ENCODE measurements at places on chromosomes 1 and 21.

DNA sequence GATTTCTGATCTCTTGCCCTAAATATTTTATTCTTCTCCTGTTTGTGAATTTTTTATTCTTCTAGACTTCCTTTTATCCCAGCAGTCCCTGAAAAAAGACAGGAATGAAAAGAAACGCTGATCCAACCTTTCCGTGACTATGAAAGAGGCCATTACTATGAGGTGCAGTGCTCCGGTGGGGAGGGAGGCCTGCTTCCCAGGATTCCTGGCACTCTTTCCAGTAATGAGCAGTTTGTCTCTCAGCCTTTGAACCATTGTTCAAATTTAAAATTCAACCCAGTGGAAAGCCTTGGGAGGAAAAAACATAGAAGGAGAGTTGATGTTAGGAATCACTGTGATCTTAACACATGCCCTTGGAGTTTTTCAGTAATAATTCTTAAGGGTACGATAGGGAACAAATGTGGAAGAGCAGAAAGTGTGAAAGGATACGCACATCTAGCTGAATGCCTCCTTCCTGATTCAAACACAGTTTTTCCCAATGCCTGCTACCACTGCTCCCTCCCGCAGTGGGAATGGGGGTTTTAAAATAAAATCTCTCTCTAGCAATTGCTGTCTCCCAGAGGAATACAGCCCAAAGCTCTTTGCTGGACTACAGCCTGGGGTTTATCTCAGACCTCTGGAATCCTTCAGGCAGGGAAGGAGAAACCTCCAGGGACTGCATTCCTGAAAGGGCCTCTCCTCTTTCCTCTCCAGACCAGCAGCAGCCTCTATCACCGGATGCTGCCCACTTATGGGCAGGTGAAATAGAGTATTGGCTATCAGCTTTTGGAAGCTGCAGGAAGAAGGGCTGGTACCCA lies 6.1 kb downstream of the IER5 start:
- DNase-seq, result no peak

GRCh38 chr1:116628448-116628847 lies 39.1 kb downstream of the IGSF3 start:
- DNase-seq, result no peak

- DNase-seq, result no peak
Observed at GRCh38 chr1:22788254-22788661, 77.6 kb downstream of the EPHB2 start.

- peak; percentile 34 for DNase-seq
Observed at GRCh38 chr1:1779691-1780597, 1.7 kb upstream of the NADK start.

GRCh38 chr1:165424454-165425216 lies 20.3 kb downstream of the RXRG start:
- DNase-seq, result no peak

DNA sequence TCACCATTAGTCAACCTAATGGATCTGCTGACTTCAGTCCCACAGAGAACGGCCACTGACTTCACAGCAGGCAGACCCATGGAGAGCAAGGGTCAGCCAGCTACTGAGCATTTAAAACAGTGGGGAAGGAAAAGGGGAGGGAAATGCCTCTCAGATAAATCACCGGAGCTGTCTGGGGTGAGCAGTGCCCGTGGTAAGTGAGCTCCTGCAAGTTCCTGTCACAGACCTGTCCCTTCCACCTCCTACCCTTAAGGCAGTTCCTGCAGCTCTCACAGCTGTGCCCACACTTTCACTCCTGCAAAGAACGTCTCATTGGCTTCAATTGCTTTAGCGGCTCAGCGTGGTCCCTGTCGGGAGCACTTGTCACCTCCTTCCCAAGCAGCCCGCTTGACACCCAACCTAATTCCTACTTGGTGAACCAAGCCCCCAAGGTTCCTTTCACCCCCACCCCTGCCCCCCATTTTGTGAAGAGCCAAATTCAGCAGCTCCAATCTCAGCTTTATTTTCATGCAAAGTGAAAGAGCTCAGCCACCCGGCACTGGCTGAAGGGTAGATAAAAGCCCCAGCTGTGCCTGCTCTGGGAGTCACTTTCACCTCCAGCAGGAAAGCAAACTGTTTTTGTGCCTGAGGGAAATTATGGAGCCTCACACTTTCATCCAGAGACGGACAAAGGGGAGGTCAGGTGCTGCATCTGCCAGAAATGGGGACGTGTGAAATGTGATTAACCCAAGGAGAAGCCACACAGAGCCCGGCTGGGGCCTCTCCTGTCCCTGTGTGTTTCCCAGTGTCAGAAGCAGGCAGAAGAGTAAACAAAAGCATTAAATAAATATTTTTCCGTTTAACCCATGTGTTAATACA lies 306.2 kb downstream of the TTLL7 start:
- DNase-seq, result no peak

DNA sequence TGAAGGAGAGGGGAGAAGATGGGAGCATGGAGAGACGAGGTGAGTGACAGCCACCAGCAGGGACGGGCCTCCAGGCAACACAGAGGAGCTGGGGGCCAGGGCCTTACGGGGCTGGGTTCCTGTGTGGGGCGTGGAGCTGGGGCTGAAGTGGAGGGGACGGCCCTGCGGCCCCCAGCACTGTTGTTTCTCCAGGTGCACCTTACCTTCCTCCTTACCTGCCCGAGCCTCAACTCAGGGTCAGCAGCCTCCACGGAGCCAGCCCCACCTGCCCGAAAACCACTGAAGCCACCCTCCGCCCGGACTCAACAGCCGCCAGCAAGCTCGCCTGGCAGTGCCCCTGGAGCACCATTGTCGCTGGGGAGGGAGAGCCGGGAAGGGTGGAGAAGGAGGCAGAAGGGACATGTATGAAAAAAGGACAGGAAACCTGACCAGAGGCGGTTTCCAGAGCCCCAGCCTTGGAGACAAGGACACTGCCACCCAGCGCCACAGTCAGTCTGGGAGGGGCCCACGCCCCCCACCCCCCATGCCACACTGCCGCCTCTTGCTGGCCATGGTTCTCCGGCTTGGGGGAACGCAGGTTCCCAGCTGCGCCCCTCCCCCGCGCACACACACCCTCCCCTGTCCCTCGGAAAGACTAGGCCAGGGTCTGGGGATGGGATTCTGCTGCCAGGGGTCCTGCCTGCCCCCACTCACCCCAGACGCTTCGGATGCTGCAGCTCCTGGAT lies 10.6 kb downstream of the PLA2G2F start:
- no peak for DNase-seq

DNA sequence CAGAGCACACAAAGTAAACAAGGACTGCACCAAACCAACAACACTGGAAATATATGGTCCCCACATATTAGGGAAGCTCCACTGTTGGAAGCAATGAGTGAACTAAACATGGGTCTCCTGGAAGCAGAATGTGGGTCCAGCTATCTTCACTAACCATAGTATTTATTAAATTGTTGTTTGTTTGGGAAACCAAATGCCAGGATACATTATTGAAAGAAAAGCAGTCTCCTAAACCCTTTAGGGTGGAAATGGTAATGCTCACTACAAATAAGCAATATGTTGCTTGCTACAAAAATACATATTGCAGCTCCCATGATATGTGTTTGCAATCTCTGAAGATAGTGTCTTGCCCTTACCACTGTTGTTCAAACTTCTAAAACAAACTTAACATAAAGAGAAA lies 2.2 kb downstream of the NEGR1 start:
- DNase-seq, result no peak

GRCh38 chr1:65457868-65458267 lies 37.4 kb downstream of the LEPR start:
- no peak for DNase-seq
